ENCODE measurements at places on chromosomes 6 and 20.

DNA sequence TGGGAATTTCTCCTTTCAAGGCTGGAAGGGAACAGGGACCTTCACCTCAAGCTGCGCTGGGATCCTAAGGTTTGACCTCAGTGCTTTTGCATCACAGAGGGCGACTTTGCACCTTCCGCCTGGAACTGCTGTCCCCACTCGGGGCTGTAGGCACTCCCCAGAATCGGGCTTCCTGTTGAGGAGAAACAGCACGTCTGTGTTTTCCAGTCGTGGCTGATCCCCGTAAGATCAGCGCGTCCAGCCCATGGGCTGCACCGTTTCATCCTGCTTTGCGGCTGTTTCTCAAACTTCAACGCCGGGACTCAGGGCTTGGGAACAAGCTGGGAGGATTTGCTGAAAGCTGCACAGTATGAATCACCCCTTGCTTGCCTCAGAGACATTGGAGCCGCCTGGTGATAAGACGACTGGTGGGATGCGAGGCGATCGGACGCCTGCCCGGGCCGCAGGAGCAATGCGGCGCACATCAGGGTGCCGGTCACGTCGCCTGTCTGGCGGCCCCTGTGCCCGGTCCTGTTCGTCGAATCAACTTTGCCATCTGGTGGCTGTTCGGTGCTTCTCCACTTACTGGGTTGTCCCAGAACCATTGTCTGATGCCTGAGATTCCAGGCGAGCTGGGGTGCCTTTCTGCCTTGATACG lies 53.6 kb upstream of the FRMD1 start:
- DNase-seq = no peak

DNA sequence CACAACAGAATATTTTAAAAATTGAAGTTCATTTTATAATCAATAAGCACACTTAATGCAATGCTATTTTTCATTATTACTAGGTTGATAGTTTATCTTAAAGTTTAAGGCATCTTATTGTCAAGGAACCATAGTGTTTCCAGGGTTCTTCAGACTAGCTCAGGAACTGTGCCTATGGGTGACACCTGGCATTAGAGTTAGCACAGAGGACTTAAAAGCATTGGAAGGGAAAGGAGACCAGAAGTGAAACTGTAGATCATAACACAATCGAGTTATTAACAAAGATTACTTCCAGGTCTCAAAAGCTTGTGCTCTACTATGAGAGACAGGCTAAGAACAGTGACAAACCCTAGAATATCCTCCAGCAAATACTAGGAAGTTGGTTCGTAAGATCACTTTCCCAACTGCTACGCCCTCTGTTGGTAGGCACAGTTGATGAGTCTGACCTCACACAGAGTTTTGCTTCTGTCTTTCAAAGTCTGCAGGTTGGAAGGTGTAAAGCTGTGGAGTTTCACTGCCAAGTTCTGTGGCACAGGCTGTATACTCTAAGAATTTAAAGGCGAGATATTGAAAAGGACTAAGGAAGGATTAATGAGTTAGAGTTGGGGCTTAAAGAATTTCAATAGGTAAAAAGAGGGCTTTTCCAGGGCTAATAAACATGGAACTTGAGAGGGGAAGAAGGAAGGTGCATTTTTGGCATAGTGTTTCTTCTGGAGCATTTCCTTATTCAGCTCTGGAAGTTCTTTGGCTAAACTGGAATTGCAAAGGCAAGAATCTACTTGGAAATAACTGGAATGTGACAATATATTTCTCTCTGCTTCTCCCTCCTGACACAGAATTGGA lies 531.3 kb upstream of the JAG1 start:
- DNase-seq = no peak

GRCh38 chr20:63686492-63687321 lies 9.7 kb upstream of the TNFRSF6B start:
- peak; percentile 76 for DNase-seq

GRCh38 chr6:4904461-4905025 lies 99.3 kb downstream of the RPP40 start:
- no peak for DNase-seq

DNA sequence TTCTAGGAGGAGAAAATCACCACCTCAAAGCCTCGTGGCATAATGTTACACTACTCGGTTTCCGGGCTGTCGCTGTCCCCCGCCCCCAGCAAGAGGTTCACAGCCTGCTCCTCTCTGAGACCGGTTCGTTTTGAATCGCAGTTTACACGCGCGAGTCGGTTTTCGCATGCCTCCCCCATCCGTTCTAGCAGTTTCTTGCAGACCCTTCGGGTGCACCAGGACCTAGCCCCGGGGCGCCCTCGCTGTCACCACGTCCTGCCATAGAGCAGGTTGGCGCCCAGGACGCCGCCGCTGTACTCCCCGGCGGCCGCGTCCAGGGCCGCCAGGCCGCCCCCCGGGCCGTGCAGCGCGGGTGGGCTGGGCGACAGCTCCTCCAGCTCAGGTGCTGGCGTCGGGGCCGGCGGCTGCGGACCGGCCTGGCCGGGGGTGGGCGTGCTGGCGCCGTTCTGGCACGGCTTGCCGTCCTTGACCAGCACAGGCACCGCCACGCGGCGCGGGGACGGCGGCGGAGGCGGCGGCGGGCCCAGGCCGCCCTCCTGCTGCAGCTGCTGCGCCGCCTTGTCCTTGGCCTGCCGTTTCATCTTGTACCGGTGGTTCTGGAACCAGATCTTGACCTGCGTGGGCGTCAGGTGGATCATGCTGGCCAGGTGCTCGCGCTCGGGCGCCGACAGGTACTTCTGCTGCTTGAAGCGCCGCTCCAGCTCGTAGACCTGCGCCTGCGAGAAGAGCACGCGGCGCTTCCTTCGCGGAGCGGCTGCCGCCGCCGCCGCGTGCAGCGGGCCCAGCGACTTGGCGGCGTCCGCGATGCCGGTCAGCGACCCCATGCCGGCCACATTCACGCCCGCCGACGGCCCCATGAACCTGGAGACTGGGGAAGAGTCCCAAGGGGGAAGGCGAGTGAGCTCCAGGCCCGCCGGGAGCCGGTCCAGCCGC lies 1.4 kb downstream of the NKX2-4 start:
- peak; percentile 79 for DNase-seq

DNA sequence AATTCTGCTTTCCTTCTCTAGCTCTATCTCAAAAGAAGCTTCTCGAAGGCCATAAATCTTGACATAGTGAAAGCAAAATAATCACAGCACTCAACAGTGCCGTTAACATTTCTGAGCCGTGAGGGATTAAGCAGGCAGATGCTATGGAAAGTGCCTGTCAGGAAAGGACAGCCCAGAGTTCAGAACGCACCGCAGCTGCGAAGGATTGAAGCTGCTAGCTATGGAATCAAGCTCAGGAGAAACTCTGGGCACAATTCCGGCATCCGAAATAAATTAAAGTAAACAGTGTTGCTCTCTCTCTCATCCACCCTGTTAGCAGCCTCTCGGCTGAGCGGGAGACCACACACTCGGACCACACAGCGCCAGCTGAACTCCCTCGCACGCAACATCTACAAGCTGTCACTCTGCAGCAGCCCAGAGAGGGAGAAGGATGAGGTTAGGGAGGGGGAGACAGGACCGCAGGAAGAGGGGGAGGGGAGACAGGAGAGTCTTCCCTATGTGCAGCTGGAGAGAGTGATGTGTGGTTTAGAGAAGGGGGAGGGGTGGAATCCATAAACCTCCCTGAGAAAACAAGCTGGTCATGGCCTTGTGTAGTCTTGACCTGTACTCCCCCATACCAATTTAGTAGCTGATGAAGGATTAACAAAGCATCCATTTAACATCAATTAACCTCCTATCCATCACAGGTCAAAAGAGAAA lies 9.0 kb downstream of the EXOC2 start:
- no peak for DNase-seq

DNA sequence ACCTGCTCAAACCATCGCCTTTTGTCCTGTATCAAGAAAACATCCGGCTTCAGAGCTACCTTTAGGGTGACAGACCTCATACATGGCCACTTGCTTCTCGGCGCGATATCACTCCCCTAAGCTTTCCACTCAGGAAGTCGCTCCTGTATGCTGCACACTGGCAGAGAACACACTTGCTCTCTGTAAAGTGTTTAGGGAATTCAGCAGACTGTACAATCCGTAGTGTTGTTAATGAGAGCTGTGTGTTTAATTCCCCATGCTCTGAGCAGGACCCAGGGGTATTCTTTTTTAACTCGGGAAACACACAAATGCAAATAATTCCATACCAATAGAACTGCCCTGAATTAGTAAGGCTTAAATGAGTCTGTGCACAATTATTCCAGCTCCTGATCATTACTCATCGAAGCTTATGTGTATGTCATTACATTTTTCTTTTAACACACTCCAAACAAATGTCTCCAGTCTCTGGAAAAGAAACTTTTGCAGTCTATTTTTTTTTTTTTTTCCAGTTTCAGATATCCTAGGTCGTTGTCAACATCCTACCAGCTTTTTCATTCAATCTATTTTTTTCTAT lies 338.7 kb upstream of the ARID1B start:
- DNase-seq = no peak

DNA sequence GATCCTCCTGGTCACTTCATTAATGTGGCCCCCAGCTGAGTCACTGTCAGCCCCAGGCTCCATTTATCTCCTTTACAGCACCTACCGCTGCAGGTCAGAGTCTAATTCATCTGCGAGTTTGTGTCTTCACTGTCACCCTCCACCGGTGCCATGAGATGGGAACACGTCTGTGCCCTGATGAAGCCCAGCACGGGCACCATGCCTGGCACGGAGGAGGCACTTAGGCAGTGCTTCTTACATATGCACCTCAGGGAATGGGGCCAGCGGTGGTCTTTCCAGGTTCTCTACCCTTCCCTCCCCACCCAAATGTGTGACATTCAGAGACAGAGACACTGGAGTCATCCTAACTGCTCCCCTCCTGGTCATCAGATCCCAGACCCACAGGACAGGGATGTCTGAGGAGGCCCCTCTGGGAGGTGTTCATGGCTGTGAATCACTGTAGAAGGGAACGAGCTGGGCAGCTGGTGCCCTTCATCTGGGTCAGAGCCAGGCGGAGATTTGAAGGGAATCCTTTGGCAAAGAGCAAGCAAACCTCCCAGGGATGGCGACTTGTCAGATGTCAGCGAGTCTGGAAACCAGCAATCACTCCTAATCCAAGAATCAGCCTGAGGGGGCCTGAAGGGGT lies 364.6 kb downstream of the PREX1 start:
- DNase-seq = no peak

DNA sequence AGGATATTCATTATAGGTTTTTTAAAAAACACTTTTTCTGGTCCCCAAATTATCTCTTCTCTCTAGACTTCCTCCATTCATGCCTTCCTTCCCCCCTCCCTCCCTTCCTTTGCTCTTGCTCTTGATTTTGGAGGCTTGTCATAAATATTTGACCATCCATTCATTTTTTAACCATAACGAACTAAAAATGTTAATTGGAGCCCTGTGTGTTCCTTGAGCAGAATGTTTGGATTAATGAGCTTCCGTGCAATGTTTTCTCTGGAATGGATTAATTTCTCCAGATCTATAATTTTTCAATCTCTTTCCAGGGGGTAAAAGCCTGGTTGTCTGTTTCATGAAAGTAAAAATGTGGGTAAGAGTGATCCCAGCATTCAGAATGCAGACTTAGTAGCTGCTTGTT lies 155.5 kb downstream of the ESR1 start:
- no peak for DNase-seq

GRCh38 chr6:164693944-164694343 lies 615.5 kb downstream of the C6orf118 start:
- no peak for DNase-seq

DNA sequence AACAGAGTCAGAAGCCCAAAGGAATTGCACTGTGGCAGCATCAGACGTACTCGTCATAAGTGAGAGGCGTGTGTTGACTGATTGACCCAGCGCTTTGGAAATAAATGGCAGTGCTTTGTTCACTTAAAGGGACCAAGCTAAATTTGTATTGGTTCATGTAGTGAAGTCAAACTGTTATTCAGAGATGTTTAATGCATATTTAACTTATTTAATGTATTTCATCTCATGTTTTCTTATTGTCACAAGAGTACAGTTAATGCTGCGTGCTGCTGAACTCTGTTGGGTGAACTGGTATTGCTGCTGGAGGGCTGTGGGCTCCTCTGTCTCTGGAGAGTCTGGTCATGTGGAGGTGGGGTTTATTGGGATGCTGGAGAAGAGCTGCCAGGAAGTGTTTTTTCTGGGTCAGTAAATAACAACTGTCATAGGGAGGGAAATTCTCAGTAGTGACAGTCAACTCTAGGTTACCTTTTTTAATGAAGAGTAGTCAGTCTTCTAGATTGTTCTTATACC lies 55.8 kb downstream of the VAPB start:
- DNase-seq = no peak

DNA sequence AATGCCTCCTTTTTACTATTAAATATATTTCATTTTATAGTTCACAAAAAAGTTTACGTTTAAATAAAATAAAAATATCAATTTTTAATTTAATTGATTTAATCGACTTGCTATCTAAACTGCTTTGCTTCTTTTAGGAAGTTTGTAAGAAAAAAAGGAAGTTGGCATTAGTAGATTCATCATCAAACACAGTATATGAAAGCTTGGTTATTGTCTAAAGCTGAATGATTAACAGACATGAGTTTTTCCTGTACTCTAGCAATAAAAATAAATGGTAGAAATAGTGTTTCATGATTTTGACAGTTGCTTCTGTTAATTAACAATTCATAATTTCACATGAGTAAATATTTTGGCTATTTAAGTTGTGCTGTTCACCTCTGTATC lies 1285.5 kb upstream of the GJE1 start:
- no peak for DNase-seq

DNA sequence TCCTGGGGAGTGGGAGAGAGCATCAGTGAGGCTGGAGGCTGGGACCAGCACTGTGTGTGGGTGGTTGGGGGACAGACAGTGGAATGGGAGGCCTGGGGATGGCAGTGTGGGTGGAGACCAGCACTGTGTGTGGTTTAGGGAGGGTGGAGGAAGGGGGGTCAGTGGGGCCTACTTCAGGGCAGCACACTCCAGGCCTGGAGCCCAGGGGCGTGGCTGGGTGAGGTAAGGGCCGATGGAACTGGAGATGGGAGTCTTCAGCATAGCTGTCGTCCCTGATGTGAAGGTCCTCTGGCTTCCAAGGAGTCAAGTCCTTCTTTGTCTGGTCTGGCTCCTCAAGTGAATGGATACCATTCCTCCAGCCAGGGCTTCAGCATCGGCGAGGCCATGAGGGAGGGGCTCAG lies 18.6 kb downstream of the KCNK17 start:
- no peak for DNase-seq

DNA sequence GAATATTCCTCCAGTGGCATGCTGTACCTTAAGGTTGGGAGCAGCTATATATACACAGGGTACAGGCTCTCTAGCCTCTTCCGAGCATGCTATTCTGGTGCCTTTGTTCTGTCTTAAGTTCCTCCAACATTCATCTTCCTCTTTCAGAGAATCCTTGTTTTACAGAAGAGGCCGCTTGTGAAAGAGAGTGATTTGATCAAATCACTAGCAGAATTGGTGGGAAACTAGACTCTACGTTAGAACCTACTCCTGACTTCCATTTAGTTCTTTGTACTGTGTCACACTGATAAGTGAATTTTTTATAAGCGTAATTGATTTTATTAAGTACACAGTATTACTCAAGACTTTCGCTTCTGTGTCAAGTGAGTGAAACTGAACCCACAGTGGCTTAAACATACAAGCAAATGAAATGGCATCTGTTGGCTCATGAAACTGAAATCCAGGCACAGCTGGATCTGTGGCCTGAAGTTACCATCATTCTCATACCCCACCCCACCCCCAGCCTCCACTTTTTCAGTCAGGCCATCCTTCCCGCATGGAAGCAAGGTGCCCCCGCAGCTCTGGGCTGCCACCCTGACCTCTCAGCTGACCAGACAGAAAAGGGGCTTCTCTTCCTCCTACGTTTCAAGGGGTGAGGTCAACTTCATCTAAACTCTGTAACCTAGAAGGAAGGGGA lies 102.3 kb downstream of the RPP40 start:
- no peak for DNase-seq

- DNase-seq = no peak
Observed at GRCh38 chr6:170459451-170459850, 93.7 kb downstream of the PSMB1 start.
